ENCODE measurements at places on chromosomes 7 and 10.

GRCh38 chr7:33886149-33886623, 19.2 kb upstream of the BMPER start:
- DNase-seq = no peak

DNA sequence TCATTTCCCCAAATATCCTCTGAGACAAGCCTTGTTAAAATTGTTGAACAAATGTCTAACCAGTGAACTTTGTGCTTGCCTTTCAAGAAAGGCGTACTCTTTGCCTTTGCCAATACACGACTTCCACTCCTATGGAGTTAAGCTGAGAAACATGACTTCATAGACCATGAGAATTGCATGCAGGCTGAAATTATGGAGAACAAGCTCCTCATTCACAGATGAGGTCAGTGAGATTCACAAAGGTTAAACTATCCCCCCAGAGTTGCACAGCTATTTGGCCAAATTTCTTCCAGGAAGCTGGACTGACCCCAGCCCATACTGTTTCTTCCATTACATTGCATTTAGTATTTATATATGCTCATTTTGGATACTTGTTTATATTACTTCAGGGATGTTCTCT, 221.4 kb upstream of the SEMA3C start:
- no peak for DNase-seq

- DNase-seq = no peak
Observed at GRCh38 chr7:138407792-138408191, 52.3 kb upstream of the TRIM24 start.

- DNase-seq = no peak
Observed at GRCh38 chr10:79246606-79247275, 100.5 kb upstream of the PPIF start.

GRCh38 chr7:83599131-83599530, 49.8 kb downstream of the SEMA3E start:
- no peak for DNase-seq

DNA sequence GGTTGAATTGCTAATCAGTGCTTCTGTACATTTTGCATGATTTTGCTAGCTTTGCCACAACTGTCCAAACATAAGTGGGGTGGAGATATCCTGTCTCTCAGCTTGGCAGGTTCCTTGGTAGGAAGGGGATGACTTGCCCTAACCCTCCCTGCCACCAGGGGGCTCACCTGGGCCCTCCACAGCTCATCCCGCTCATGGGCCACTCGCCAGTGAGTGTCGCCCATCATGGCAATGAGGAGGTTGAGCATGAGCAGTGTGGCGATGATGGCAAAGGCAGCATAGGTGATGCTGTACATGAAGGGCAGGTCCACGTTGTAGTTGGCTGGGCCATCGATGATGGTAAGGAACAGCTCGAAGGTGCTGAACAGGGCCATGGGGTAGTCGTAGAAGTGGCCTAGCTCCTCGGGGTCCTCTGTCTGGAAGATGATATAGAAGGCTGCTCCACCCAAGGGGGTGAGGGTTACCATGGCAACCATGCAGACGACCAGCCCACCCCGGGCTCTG, 12.2 kb downstream of the TRPV6 start:
- DNase-seq = no peak

DNA sequence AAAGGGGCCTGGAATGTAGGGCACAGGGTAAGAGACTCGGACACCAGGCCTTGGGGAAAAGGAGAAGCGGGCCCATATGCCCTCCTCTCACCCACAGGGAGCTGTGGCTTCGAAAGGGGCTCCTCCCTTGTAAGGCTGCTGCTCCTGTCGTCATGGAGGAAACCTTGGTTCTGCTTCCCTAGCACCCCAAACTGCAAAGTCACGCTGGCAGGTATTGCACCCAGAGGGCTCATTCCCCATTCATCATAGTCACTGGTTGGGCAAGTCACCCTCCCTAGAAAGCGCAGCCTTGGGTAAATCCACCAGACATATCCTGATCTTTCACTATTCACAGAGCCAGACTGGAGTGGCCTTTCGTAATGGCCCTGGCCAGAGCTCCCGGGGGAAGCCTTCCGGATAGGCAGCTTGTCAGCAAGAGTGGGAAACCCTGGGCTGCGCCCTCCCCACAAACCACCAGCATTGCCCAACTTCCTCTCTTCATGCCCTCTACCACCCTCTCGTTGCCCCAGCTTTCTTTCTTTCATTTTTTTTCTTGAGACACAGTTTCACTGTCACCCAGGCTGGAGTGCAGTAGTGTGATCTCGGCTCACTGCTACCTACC, 121.0 kb downstream of the HIP1 start:
- DNase-seq = no peak

- no peak for DNase-seq
Observed at GRCh38 chr10:132471484-132471883, 66.1 kb upstream of the INPP5A start.

- no peak for DNase-seq
Observed at GRCh38 chr10:73634421-73634820, 6.9 kb downstream of the MYOZ1 start.

GRCh38 chr7:148622887-148623585, 32.5 kb downstream of the C7orf33 start:
- DNase-seq = no peak
